ENCODE measurements at places on chromosomes 7 and 10.

DNA sequence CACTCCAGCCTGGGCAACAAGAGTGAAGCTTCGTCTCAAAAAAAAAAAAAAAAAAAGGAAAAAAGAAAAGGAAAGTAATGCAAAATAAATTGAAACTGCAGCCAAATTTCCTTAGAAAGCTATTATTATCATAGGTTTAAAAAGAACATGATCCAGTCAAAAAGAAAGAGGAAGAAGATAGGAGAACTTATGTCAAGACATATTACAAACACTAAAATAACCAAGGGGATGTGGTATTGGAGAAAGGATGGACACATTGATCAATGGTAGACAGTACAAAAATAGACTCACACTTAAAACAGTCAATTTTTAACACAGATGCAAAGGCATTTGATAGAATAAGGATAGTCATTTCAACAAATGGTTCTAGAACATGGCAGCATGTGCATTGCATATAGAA is 27.3 kb upstream of the PFKP start:
- H3K4me3 ChIP-seq, result no peak overlapping the region
- DNase-seq, result no peak
- H3K27ac ChIP-seq, result no peak overlapping the region
- peaks cover 2% of the 10 kb centered on the region for H3K36me3 ChIP-seq
- H3K27me3 ChIP-seq, result peaks cover 11% of the 10 kb centered on the region

DNA sequence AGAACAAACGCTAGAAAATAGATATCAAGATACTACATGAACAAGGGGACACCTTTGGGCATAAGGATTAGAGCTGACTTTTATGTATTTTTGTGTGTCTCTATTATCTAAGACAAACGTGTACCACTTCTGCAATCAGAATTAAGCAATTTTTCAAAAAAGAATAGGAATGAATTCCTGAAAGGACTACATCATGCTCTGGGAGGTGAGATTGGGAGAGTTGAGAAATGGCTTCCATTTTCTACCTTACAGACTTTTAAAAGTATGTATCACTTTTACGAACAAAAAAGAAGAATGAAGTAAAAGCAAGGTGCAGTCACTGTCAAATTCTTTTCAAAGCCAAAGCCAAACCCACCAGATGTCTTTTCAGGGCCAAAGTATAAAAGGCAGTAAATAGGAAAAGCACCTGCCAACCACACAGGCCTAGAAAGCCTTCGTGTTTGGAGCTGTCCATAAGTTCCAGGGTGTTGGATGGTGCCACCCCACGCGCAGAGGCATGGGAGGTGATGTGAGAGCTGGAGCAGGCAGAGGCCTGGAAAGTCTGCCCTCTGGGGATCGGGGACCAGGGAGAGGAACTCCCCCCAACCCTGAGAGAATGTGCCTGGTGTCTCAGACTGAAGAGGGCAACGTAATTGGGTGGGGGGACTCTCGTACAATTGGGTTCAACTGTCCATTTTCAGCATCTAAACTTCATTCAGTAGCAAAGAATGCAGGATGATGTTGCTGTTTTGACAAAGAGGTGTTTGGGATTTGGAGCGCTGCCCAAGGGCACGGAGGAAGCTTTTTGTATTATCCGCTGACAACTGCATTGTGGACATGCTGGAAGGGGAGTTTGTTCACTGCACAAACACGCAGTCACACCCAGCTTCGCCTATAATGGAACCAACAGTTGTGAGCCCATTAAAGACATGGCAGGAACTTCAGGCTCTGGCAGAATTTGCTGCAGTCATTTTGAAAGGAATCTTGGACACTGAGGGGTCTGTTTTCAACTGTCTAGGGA is 17.6 kb upstream of the CTBP2 start:
- no peak for DNase-seq
- no peak overlapping the region for H3K4me3 ChIP-seq
- H3K36me3 ChIP-seq, result no peaks in the 10 kb centered on the region

DNA sequence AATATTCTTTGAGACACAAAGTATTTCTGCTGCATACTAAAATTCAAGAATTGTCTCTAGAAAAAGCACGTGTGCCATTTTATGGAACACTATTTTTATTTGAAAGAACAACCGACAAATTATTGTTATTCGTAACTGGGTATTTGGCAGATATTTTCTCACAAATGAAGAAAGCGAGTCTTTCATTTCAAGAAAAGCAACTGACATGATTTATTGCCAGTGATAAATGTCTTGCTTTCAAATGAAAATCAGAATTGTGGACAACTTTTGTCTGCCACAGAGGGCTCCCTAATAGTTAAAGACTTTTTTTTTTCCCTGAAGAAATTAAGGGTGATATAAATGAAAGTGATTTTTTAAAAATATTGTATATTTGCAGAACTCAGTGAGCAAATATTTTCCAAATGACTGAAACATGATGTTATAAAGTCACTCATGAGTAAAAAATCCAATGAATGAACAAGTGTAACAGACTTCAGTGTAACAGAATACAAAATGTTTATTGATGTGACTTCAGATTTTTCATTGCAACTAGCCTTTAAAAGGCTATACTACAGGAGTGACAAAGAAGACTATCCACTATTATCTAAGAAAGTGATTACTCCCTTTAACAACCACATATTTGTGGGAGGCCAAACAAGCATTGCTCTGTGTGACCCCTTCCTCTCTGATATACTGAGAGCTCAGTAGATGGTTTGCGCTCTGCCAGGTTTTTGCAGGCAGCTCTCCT is 49.0 kb upstream of the SEMA3E start:
- no peaks in the 10 kb centered on the region for H3K27me3 ChIP-seq
- no peak overlapping the region for H3K4me3 ChIP-seq
- no peaks in the 10 kb centered on the region for H3K36me3 ChIP-seq
- no peak for DNase-seq

- H3K27ac ChIP-seq, result no peak overlapping the region
- no peaks in the 10 kb centered on the region for H3K36me3 ChIP-seq
- no peak for DNase-seq
- H3K4me1 ChIP-seq, result no peaks in the 10 kb centered on the region
- H3K27me3 ChIP-seq, result no peaks in the 10 kb centered on the region
Observed at GRCh38 chr7:46452561-46453135, 531.6 kb upstream of the IGFBP3 start.

DNA sequence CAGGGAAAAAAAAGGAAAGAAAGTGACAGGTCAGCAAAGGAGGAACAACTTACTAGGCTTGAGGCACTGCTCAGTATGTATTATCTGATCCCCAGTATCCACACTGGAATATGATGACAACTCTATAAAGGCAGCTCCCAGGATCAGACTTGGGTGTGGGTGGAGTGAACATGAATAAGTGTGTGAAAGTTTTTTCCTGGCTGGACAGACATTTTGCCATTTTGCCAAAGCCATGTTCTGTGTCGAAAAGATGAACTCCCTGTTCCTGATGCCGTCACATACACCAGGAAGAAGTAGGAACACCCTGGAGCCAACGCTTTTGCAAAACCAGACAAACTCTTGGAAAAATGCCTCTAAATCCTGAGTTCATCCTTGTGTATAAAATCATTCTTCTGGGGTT is 143.2 kb upstream of the MEOX2 start:
- H3K4me3 ChIP-seq, result no peak overlapping the region
- H3K36me3 ChIP-seq, result no peaks in the 10 kb centered on the region
- H3K4me1 ChIP-seq, result no peaks in the 10 kb centered on the region
- no peak overlapping the region for H3K27ac ChIP-seq
- no peaks in the 10 kb centered on the region for H3K27me3 ChIP-seq

DNA sequence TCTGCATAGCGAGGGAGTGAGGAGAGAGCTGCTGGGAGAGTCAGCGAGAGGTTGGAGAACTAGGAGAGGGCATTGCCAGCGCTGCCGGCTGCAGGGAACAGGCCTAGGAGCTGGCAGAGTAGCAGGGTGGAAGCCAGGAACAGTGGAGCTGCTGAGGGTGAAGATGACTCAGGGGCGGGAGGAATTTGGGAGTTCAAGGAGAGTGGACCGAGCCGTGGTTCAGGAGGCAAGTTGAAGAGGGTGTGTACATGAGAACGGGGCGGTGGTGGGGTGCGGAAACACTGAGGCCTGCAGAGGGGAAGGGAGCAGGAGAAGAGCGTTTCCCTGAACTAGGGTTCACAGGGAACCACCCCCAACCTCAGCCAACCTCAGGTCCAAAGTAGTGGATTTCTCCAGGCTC is 31.5 kb downstream of the HIF1AN start:
- H3K4me1 ChIP-seq, result peaks cover 8% of the 10 kb centered on the region
- H3K4me3 ChIP-seq, result no peak overlapping the region
- H3K36me3 ChIP-seq, result no peaks in the 10 kb centered on the region
- no peak overlapping the region for H3K27ac ChIP-seq

DNA sequence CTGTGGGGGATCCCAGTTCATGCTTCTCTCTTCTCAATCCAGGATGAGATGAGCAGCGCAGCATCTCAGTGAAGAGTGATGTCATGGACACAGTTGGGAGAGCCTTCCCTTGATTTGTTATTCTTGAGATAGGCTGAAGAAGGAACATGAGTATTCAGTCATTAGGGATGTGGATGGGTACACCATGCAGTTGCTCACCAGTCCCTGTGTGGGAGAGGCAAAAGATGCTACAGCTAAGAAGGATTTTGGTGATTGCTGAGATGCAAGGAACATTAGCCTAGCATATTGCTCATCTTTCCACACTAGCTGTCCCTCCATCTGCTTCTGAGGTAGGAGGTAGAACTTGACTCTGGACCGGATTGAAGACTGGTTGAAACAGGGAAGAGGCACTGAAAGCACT is 179.6 kb downstream of the GALNT17 start:
- H3K4me3 ChIP-seq, result no peak overlapping the region
- H3K36me3 ChIP-seq, result no peaks in the 10 kb centered on the region
- H3K4me1 ChIP-seq, result no peaks in the 10 kb centered on the region
- H3K27me3 ChIP-seq, result no peaks in the 10 kb centered on the region

DNA sequence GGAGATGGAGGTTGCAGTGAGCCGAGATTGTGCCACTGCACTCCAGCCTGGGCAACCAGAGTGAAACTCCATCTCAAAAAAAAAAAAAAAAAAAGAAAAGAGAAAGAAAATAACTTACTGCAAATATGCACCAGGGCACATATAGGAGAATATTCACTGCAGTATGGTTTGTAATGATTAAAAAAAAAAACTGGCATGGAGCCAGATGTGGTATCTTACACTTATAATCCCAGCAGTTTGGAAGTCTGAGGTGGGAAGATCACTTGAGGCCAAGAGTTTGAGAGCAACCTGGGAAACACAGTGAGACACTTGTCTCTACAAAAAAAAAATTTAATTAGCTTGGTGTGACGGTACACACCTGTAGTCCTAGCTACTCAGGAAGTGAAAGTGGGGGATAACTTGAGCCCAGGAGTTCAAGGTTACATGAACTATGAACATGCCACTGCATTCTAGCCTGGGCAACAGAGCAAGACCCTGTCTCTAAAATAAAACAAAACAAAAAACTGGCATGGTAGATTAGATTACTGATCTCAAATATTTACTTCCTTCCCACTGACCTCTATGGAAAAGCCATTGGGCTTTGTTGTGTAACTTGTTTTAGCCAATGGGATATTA is 85.6 kb downstream of the MICU1 start:
- no peak overlapping the region for H3K4me3 ChIP-seq
- no peak for DNase-seq
- H3K36me3 ChIP-seq, result peaks cover 19% of the 10 kb centered on the region
- no peaks in the 10 kb centered on the region for H3K27me3 ChIP-seq

- peak overlapping the region; percentile 98 for H3K27ac ChIP-seq
- no peak for DNase-seq
- H3K36me3 ChIP-seq, result peaks cover 10% of the 10 kb centered on the region
- no peak overlapping the region for H3K4me3 ChIP-seq
Observed at GRCh38 chr7:74092964-74093471, 9.4 kb downstream of the LIMK1 start.

GRCh38 chr10:102401735-102402511 is 6.4 kb downstream of the NFKB2 start:
- peaks cover 37% of the 10 kb centered on the region for H3K36me3 ChIP-seq
- H3K27me3 ChIP-seq, result no peaks in the 10 kb centered on the region
- peaks cover 12% of the 10 kb centered on the region for H3K4me1 ChIP-seq

GRCh38 chr10:63208986-63209385 is 75.9 kb downstream of the NRBF2 start:
- H3K4me3 ChIP-seq, result no peak overlapping the region
- H3K27ac ChIP-seq, result no peak overlapping the region

- H3K4me3 ChIP-seq, result peak overlapping the region; percentile 64
- H3K27me3 ChIP-seq, result peaks cover 44% of the 10 kb centered on the region
- DNase-seq, result no peak
- H3K27ac ChIP-seq, result peak overlapping the region; percentile 18
- H3K36me3 ChIP-seq, result no peaks in the 10 kb centered on the region
Observed at GRCh38 chr7:101125989-101126650, 784 bp upstream of the SERPINE1 start.

DNA sequence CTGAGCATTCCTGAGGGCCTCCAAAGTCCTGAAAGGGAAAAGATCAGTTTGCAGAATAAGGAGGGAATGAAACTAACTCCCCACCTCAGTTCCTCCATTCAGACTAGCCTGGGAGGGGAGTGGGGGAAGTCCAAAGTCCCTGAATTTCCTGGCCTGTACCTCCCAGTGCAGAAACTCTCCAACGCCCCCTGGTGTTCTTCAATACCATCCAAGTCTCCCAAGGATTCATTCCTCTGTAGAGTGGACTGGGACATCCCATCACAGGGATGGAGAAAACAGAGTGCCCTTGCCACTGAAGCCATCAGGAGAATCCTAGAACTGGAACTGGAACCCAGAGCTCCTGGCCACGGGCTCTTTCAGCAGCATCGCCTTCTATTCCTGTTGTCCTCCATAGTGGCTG is 1.6 kb upstream of the COL13A1 start:
- H3K4me1 ChIP-seq, result peaks cover 2% of the 10 kb centered on the region
- H3K27me3 ChIP-seq, result peaks cover 63% of the 10 kb centered on the region
- no peak overlapping the region for H3K27ac ChIP-seq
- no peaks in the 10 kb centered on the region for H3K36me3 ChIP-seq

DNA sequence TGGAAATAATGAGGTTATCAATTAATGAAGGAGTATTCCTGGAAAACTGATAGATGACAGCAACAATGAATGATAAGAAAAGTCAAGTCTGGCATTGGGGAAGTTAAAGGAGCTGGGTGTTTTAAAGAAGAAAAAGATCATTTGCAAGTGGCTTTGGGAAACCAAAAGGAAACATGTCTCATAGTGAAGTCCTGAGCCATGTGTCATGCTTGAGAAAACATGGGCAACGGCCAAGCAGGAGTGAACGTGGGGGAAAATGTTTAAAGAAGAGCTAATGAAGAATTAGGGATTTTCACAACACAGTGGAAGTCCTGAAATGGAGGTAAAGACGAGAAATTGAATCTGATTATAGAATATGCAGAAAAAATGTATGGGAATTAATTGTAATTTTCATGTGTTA is 1383.2 kb upstream of the CELF2 start:
- no peaks in the 10 kb centered on the region for H3K27me3 ChIP-seq
- DNase-seq, result no peak
- H3K27ac ChIP-seq, result no peak overlapping the region
- H3K4me1 ChIP-seq, result no peaks in the 10 kb centered on the region
- no peak overlapping the region for H3K4me3 ChIP-seq

DNA sequence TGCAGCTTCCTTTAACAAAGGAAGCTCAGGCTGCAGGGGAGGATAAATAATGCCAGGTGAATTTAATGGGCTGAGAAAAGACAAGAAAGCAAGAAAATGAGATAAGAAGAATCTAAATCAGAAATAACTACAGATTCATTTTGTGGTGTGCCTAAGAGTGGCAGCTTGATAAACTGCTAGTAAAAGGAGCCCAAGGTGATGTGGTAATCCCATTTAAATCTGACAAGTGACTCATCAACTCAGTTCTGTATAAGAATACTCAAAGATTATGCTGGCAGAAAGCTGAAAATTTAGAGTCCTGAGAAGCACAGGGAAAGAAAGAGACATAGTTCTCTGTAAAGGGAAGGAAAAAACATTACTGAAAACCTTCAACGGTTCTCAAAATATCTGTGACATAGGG is 109.4 kb upstream of the PDE1C start:
- no peaks in the 10 kb centered on the region for H3K4me1 ChIP-seq
- H3K27ac ChIP-seq, result no peak overlapping the region
- no peak overlapping the region for H3K4me3 ChIP-seq
- no peak for DNase-seq

All from T-helper 2 cell treated with Interferon-gamma antibody and Interleukin-4, amounts not matched to agents 5 μg/mL and 100 μg/mL, for 36 hours (primary cell).